ENCODE measurements at places on chromosomes 5 and 9. TPM values are rescaled to one million over a fixed set of nuclear protein-coding genes. Genes with fewer than 3 reads are reported as not detected.

DNA sequence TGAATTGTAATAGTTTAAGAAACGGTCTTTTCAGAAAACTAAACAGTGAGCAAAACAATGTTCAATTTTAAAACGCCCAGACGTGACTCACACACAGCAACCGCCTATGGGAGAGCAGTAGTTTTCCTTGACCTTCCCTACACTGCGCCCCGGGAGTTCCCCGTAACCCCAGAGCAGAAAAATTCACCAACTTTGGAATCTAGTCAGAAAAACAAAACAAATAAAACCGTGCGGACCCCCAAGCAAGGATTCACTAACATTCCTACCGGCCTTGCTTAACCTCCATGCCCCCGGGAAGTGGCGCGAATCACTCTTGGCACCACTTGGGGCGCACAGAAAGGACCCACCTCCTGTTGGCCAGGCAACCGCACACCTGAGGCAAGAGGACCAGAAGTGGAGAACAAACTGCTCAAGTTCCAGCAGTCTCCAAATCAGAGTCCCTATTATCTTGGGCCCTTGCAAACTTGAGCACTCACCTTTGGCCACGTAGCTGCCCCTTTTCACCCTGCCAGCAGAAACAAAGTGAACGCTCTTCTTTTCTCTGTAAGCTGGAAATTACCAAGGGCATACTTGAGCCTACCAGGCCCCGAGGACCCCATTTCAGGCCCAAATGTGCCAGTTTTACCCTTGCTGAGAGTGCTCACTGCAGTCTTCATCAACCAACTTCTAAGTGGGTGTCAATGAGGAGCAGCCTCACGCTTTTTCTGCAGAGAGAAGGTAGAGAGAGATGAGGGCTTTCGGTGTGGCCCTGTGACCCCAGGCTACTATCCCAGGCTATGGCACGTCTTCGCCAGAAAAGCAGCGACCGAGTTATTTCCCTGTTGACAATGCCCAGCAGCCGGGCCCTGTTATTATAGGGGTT lies 189.7 kb downstream of the MEF2C start:
- ATAC-seq: no peak

DNA sequence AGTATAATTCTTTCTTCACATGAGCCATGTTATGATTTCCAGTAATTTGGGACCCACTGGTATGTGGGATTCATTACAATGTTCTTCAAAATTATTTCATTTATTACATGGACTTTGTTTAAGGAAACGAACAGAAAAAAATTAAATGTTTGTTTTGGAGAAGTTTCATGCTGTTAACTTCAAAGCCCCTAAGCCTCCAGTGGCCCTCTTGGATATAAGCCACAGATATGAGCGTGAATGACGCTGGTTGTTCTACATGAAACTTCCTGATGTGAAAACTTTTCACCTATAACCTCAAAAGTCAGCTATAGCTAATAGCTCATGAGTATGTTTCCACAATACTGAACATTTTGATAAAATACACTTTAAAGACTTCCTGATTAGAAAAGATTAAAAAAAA lies 334.2 kb downstream of the PDE4D start:
- no peak for ATAC-seq

GRCh38 chr5:151937851-151938250 lies 13.2 kb upstream of the GLRA1 start:
- no peak for ATAC-seq

GRCh38 chr5:23629396-23629795 lies 122.0 kb downstream of the PRDM9 start:
- ATAC-seq: no peak

The ALDOB gene
- total RNA-seq: 1.2 TPM

The PKD2L2 gene
- 0.43 TPM for total RNA-seq

Measured in motor neuron (in vitro differentiated cells).